ENCODE measurements at places on chromosomes 6 and 20.

DNA sequence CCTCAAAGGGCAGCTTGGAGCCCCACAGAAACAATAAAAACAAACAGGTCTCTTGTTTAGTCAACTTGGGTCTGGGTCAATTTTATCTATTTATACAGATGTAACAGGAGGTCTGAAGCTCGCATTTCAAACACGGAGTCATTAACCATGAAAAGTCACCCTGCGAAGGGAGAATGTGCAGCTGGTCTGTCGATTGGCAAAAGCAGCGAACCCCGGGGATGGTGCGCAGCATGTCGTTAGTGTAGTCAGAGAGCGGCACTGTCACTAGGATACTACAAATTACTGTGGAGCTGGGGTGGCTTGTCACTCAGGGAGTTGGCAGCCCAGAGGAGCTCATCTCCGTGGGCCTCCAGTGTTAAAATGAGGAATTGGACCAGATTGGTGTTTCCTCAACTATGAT, 190.4 kb upstream of the ARG1 start:
- DNase-seq: no peak

GRCh38 chr20:34363465-34364222, 571 bp downstream of the ITCH start:
- no peak for DNase-seq

- DNase-seq: no peak
Observed at GRCh38 chr20:4153661-4154238, 138.4 kb upstream of the RNF24 start.

- DNase-seq: no peak
Observed at GRCh38 chr20:41218466-41218865, 81.1 kb downstream of the PLCG1 start.

- DNase-seq: no peak
Observed at GRCh38 chr6:168002804-168003203, 5.3 kb downstream of the KIF25 start.

GRCh38 chr6:142695016-142695415, 250.0 kb downstream of the HIVEP2 start:
- no peak for DNase-seq

DNA sequence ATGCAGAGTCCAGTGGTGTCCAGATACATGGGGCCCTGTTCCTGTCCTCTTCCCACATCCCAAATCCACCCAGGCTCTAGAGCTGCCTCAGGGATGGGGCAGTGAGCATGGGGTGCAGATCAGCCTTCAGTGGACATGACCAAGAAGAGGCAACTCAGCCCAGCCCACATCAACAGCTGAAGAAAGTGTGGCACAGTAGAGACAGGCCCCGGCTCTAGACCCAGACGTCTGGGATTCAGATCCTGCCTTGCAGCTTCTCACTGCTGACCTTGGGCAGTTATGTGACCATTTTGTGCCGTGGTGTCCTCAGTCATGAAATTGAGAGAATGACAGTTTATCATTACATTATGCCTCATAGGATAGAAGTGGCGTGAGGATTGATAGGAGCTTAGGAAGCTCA, 54.6 kb upstream of the CST7 start:
- DNase-seq: no peak

DNA sequence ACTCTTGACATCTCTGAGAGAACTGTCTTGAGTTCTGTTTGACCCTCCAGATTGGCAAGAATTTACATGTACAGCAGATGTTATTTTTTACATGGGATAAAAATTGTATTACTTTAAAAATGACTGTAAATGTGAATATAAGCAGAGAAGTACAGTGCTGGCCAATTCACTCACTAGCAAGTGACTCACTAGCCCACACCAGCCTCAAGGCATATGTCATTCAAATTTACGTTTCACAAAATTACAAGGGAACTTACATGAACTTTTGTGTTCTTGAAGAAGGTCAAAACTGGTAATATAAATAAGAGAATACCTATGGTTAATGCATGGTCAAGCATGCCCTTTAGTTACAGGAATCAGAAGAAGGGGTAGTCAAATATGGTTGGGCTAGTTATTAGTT, 54.0 kb upstream of the HMGCLL1 start:
- DNase-seq: no peak

DNA sequence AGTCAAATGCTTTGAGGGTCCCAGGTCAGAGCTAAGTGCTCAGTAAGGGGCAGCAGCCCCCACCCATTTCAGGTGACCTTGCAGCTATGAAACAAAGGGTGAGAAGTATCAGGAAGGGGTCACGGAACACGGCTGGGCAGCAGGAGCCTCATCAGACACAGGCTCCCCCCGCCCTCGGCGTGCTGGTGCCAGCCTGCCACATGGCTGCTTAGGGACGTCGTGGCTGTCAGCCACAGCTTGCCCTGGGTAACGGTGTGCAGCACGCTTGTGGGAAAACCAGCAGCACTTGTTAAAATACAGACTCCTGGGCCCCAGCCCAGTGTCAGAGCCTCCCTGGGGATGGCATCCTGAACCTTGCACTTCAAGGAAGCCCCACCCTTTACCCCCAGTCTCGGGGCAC, 39.3 kb downstream of the SSR1 start:
- no peak for DNase-seq

- DNase-seq: no peak
Observed at GRCh38 chr6:35534407-35535170, 21.9 kb upstream of the TULP1 start.

- DNase-seq: no peak
Observed at GRCh38 chr6:105488516-105489215, 85.8 kb upstream of the PREP start.

DNA sequence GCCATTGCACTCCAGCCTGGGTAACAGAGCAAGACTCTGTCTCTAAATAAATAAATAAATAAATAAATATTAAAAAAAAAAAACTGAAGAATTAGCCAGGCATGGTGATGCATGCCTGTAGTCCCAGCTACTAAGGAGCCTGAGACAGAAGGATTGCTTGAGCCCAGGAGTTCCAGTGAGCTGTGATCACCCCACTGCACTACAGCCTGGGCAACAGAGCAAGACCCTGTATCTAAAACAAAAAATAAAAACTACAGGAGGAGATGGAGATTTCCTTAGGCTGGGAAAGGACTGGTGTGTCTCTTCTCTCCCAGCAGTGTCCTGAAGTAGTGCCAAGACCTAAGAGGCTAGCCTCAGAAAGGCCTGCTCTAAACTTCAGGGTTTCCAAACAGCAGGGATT, 8.1 kb upstream of the GTF3C6 start:
- DNase-seq: no peak

DNA sequence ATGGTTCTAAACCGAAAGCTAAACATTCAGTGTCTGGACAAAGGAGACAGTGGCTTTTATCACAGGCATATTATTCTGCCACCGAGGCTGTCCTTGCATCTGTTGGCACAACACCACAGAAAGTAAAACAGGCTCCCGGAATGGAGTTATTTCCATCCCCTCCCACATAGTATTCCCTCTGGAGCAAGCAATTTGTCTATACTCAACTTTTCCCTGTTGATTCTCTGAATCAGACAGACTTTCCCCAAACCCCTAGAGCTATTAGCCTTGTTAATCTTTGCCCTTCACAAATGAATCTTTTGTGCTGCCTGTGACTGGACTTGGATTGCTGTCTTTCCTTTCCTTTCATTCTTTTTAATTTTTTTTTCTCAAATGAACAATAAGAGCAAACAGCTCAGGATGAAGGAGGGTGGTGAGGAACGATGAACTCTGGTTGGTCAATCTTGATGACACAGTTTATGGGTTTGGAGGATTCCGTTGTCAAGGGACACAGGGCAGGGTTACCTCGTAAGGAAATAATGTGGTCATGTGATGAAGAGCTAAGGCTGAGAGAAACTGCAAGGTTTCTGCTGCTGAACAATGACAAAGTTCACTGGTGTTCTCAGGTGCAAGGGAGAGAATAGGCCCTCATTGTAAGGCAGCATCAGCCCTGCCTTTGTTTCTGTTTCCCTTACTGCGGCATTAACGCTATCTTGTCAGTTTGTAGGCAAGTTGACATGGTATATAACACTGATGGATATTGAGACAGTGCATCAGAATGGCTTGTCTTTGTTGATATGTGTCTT, 275.0 kb upstream of the BMP2 start:
- DNase-seq: no peak

DNA sequence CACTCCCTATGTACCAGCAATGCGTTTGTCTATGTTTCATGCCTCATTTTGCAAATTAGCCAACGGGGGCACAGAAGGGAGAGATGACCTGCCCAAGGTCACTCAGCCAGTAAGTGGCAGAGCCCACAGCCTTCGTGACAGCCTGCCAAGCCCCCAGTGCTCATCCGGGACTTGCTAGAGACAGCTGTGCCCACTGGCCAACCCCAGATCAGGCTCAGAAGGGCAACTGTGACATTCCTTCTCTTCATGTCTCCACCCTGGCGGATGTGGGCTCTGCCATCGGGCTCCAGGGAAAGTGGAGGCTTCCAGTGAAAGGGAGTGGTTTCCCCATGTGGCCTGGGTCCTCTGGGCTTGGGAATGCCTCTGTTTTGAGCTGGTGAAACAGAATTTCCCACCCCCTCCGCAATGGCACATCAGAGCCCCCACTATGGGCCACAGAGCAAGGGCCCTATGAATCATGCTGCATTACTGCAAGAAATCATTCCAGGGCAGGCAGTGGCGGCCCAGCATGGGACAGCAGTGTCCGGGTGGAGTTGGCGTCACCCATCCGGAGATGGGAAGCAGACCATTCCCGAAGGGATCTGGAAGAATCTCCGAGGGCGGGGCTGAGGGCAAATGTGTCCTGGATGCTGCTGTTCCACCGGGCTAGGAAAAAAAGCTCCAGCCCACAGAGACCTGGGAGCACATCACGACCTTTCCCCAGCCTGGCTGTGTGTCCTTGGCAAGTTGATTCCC, 9.1 kb downstream of the RSPO4 start:
- DNase-seq: no peak

DNA sequence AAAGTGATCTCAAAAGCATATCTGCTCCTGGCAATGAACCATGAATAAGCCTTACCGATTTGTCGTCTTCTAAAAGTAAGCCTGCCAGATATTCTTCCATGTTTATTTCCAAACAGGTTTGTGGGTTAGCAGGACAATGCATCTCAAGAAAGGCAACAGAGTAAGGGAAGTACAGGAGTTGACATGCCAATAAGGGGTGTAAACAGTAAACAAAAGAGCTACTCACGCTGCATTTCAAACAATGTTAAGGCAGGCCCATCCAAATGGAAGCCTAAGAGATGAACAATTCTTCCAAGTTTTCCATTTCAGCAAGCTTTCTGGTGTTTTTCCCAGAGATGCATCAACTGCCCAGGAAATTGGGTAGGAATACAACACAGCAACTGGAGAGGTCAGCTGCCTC, 27.8 kb upstream of the CRIP3 start:
- no peak for DNase-seq

GRCh38 chr20:64152906-64153305, 11.3 kb upstream of the MYT1 start:
- no peak for DNase-seq

DNA sequence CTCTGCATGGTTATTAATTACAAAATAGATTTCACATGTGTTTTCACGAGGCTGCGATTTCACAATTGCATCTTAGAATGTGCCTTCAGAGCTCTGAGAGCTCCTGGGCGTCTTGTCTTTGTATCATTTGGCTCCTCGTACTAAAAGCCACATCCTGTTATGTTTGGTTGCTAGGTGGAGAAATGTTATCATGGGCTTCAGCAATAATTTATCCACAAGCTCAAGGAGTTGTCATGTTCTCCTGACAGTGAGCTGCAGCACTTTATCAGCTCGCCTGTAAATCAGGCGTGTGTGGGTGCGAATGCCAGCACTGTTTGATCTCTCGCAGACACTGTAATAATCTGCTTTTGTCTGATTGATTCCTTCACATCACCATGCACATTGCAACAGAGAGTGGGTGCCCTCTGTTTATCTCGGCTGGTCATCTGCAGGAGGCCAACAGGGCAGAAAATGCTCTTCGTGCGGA, 218.6 kb upstream of the ZFP64 start:
- DNase-seq: peak; percentile 13

DNA sequence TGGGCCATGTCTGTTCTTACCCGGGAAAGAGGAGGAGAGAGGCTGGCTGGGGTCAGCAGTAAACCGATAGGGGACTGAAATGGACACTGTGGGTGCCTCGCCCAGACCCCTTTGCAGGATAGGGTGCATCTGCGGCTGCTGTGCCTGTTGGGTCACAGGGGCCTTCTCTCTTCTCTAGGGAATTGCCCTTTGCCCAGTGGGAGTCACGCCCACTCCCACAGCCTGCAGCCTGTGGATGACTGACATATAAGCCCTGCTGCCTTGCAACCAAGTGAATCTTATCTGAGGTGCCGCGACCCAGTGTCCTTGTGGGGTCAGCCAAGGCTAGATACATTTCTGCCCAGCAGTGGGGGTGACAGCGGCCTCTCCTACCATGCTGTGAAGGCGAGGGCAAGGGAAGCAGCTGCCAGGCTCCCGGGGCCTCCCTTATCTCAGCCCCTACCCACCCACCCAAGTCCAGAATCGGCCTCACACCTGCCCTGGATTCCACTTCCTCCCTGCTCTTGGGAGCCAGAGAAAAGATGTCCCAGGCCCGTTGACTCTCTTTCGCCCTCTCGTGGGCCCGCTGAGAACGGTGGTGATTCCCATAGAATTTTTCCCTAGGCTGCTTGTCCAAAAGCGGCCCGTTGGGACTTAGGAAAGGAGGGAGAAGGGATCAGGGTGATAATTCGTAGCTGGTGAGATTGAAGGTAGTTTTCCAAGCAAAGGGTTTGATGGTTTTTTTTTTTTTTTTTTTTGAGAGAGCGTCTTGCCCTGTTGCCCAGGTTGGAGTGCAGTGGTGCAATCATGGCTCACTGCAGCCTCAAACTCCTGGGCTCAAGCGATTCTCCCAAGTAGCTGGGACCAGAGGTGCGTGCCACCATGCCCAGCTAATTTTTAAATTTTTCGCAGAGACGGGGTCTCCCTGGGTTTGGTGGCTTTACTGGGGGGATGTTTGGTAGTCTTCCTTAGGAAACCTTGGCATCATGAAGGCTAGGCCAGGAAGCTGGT, 76.4 kb upstream of the RNF24 start:
- DNase-seq: no peak

DNA sequence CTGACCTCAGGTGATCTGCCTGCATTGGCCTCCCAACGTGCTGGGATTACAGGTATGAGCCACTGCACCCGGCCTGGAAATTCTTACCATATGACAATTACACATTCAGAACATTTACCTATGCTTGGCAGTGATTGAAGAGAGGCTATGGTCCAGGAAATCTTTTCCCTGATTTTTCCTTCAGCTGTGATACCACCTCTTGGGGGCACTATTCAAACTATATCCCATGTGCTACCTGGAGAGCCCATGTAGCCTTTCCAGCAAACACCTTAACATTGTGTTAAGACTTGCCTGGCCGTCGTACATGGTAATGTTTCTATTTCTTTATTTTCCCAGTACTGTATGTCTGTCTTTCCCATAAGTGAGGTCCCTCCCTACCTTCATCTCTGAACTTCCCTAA, 61.7 kb upstream of the C20orf144 start:
- no peak for DNase-seq

GRCh38 chr20:1616858-1617434, 2.9 kb downstream of the SIRPB1 start:
- DNase-seq: no peak

DNA sequence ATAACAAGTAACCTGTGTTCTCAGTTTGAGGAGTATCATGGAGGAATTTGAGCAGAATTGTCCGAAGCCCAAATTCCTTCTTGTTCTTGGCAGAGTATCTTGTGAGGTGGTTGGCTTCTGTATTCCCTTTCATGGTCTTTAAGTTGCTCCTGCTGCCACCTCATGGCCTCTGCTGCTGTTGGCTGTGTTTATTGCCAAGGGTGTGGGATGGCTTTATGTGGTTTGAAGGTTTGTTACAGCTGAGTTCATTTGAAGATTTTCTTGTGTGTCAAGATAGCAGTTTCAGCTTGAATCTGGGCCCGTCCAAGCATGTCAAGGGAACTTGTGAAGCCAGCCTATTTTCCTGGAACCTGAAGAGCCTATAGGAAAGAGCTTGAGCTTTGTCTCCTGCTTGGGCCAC, 20.2 kb upstream of the TTK start:
- DNase-seq: no peak
